Activated T-cell treated with anti-CD3 and anti-CD28 coated beads, Interleukin-2, amount 50 U/mL, for 4 hours (primary cell): ENCODE measurements at places on chromosomes 12 and 14. TPM values are rescaled to one million over a fixed set of nuclear protein-coding genes. Genes with fewer than 3 reads are reported as not detected.

DNA sequence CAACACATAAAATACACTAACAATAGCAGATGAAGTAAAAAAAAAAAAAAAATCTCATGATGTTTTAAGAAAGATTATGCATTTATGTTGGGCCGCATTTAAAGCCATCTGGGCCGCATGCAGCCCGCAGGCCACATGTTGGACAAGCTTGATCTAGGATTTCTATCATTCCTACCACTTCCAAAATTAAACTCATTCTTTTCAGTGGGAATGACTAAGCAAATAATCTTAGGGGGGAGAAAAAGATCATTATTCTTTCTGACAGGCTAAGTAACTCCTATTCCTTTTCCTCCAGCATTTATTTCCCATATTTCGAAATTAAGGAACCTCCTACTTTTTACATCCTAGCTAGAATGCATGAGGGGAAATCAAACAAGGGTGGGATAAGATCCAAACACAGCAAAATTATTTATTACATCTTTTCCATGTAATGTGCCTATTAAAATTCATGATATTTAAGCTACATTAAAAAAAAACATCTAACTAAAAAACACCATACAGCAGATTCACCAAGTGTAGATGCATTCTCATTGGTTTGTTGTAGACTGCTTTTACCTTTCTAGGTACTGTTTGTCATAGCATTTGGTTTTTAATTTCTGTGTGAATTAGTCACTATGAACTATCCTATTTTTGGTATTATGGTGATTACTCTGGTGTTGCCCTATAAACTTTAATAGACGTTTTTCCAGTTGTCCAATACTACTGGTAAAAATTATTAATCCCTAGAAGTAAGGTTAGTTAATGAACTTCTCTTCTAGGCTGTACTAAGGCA, 76.1 kb downstream of the RASSF8 start:
- DNase-seq: no peak

DNA sequence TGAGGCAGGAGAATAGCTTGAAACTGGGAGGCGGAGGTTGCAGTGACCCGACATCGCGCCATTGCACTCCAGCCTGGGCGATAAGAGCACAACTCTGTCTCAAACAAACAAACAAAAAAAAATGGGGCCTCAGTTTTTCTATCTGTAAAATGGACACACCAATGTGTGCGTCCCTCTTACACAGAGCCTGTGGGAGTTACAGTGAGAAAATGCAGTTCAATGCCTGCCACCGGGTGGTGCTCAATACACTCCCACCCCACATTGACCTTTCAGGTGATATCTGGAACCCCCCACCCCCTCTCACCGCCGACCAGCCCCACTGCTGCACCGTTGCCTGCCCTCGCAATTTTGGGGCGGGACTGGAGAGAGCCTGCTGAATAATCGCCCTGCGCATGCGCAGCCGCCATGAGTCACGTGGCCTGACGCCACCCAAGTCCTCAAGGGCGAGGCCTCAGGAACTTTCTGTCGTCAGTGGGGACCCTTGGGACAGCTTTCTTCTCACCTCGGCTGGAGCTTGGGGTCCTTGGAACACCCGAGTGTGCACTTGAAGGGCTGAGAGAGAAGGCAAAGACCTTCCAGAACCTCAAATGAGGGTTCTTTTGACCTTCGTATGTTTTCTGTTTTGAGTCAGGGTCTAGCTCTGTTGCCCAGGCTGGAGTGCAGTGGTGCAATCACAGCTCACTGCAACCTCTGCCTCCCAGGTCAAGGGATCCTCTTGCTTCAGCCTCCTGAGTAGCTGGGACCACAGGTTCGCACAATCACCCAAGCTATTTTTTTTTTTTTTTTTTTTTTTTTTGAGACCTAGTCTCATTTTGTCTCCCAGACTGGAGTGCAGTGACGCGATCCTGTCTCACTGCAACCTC, 14.6 kb upstream of the CABP1 start:
- peak; percentile 26 for DNase-seq

DNA sequence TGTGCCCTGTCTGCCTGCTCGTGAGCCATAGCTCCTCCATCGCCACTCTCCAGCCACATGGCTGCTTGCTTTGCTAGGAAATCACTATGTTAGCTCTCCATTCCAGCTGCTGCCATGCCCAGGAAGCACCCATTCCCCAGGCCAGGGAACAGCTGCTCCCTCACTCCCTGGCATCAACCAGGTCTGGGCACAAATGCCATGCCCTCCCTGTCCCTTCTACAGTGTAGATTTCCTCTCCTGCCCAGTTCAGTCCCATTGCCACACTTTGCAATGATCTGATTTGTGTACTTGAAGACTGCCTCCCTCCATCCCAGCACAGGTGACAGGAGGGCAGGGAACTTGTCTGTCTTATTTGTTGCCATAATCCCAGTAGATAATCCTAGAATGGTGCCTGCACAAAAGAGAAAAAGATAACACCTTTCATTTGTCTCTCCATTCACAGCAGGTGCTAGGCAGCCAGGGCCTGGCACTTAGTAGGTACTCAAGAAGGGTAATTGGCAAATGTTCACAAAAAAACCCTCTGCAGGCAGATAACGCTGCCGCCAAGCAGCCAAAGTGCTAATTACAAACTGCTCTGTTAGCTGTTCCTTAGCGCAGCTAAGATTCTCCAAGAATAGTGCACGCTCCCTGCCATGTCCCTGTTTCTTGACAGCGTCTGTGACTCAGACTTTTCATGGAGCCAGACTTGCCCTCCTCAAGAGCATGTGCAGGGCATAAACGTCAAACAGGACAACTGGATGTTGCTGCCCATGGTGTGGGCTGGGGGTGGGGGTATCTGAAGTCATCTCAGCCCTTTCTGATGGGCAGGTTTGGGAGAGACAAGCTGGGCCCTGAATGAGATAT, 69.1 kb downstream of the ARL6IP4 start:
- no peak for DNase-seq

GRCh38 chr12:124716208-124717130, 147.2 kb downstream of the SCARB1 start:
- no peak for DNase-seq

DNA sequence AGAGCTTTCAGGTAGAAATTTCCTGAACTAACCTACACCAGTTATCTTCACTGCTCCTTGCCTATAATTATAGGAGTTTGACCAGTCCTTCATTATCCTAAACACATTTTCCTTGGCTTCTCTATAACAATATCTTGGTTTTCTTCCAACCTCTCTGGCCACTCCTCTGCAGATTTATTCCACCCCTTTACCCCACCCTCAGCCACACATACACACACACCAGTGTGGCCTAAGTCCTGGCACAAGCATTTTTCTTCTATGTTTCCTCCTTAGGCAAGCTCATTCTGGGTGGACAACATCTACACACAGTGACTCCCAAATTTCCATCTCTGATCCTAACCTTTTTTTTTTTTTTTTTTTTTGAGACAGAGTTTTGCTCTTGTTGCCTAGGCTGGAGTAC, 25.1 kb downstream of the CDK17 start:
- no peak for DNase-seq

GRCh38 chr12:94748726-94749421, 98.5 kb upstream of the TMCC3 start:
- no peak for DNase-seq

- no peak for DNase-seq
Observed at GRCh38 chr14:102138961-102139285, 774 bp upstream of the WDR20 start.

GLIPR1L2 gene
- not detected for total RNA-seq

BMP4 gene
- total RNA-seq: 0.30 TPM

SDR9C7 gene
- total RNA-seq: not detected
